Esophagus mucosa (tissue), 1 donor: ENCODE measurements at places on chromosomes 6 and 20. TPM values are rescaled to one million over a fixed set of nuclear protein-coding genes. Genes with fewer than 3 reads are reported as not detected.

Gene BTNL2
- not detected for total RNA-seq

Gene AGPAT4
- 9.6 TPM for total RNA-seq

Gene MYH7B
- not detected for total RNA-seq

Gene ADGB
- not detected for total RNA-seq
